ENCODE measurements at places on chromosomes 12 and 14. TPM values are rescaled to one million over a fixed set of nuclear protein-coding genes. Genes with fewer than 3 reads are reported as not detected.
A peak's percentile ranks its signal among the peaks of the same experiment; 100 is the strongest.

DNA sequence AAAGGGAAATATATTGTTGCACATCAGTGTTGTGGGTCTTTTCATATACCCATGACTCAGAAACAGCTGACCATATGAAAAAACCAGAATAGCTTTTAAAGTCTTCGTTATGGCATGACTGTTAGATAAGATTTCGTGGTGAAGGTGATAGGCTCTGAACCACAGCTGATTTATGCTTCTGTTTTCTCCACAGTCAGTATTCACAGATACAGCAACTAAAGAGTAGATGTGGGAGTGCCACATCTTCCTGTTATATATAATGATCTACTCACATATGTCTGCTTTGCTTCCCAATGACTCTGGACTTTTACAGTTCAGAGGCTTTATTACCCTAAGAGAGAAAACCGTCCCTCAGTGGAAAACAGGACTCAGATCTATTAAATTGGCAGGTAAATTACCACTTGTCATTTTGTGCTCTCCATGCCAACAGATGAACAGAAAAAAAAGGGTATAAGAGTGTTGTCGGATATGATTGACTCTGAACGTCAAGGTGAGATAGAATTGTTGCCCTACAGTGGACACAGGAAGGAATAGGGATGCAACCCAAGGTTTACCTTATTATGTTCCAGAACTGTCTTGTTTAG lies 1037.1 kb downstream of the GALC start:
- no peak for DNase-seq

CISTR gene
- total RNA-seq = not detected

DNA sequence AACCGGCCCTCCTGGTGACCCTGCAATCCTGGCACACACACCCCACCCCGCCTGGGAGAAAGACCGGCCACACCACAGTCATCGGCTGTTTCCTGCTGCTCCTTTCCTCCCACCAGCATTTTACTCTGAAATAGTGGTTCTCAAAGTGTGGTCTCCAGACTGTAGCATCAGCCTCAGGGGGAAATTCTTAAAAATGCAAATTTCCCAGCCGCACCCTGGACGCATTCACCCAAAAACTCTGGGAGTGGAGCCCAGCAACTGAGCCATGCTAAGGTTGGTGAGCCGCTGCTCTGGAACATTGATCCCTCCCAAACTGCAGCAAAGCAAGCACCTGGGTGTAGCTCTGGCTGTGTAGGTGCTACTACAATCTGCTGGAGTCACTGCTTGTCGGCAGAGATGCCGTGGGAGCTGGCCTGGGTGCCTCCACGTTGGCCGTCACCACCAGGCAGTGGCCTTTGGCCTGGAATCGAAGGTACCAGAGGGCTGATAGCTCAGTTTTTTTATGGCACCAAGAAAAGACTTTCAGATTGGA lies 38.4 kb upstream of the BCL2L14 start:
- no peak for DNase-seq

- peak; percentile 41 for DNase-seq
Measured at GRCh38 chr14:68607081-68607866, 185.6 kb downstream of the ZFP36L1 start.

KLRB1 gene
- not detected for total RNA-seq

GRCh38 chr14:22318951-22319350 lies 270.1 kb downstream of the DAD1 start:
- no peak for DNase-seq

NR2C1 gene
- 84.2 TPM for total RNA-seq

SETD3 gene
- total RNA-seq = 68.0 TPM

Data from neural progenitor cell (in vitro differentiated cells).